Thyroid gland (tissue), 4 donors: ENCODE measurements at places on chromosomes 4 and X. TPM values are rescaled to one million over a fixed set of nuclear protein-coding genes. Genes with fewer than 3 reads are reported as not detected.

The TMEM156 gene
- total RNA-seq = not detected

GRCh38 chr4:165088366-165088765 lies 24.3 kb downstream of the TMEM192 start:
- H3K4me1 ChIP-seq = no peaks in the 10 kb centered on the region
- no peak overlapping the region for H3K4me3 ChIP-seq
- H3K27me3 ChIP-seq = no peaks in the 10 kb centered on the region
- peaks cover 30% of the 10 kb centered on the region for H3K36me3 ChIP-seq
- no peak overlapping the region for H3K27ac ChIP-seq

DNA sequence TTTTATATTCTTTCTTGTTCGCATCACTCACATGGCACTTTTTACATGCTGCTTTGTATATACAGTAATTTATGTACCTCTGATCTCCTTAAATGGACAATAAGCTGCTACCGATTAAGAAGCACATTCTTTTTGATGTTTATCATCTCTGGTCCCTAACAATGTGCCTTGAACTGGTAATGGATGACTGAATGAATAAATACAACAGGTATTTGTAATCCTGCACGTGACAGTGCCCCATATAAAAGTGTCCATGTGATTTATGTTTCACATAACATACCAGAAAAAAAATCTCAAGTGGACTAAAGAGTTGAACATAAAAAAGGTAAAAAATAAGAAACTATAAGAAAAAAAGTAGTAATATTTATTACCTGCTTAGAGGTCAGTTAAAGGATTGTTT lies 7.7 kb upstream of the SLAIN2 start:
- DNase-seq = no peak
- no peaks in the 10 kb centered on the region for H3K4me1 ChIP-seq
- H3K36me3 ChIP-seq = no peaks in the 10 kb centered on the region
- no peaks in the 10 kb centered on the region for H3K27me3 ChIP-seq

DNA sequence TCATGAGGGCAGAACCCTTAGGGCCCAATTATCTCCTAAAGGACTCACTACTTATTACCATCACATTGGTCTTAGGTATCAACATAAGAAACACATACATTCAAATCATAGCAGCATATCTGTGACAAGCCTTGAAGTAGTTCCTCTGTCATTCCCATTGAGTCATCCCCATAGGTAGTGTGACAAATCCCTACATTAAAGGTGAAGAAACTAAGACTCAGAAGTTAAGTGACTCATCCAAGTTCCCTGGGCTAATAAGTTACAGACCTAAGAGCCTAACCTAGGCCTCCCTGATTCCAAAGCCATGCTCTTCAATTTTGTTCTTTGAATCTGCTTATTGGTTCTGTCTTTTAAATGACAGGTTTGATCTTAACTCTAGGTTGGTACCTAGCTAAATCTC lies 58.2 kb downstream of the CD38 start:
- no peaks in the 10 kb centered on the region for H3K4me1 ChIP-seq
- no peak for DNase-seq
- no peaks in the 10 kb centered on the region for H3K36me3 ChIP-seq
- no peak overlapping the region for H3K4me3 ChIP-seq
